ENCODE measurements at places on chromosomes 7 and 10. TPM values are rescaled to one million over a fixed set of nuclear protein-coding genes. Genes with fewer than 3 reads are reported as not detected.

The VPS41 gene
- total RNA-seq = 47.4 TPM

GRCh38 chr10:14686356-14686755 lies 88.3 kb downstream of the FAM107B start:
- DNase-seq = peak; percentile 4
- no peak overlapping the region for H3K4me3 ChIP-seq
- no peaks in the 10 kb centered on the region for H3K36me3 ChIP-seq
- H3K27ac ChIP-seq = no peak overlapping the region
- H3K27me3 ChIP-seq = no peaks in the 10 kb centered on the region

The PROSER2 gene
- 1.1 TPM for total RNA-seq

- no peak overlapping the region for H3K27ac ChIP-seq
- H3K4me3 ChIP-seq = no peak overlapping the region
- no peaks in the 10 kb centered on the region for H3K4me1 ChIP-seq
- peaks cover 3% of the 10 kb centered on the region for H3K27me3 ChIP-seq
- DNase-seq = no peak
These were observed 111.7 kb downstream of the GLI3 start for GRCh38 chr7:42125321-42125720.

GRCh38 chr7:22008087-22008486 lies 62.4 kb upstream of the CDCA7L start:
- H3K36me3 ChIP-seq = no peaks in the 10 kb centered on the region
- no peaks in the 10 kb centered on the region for H3K4me1 ChIP-seq
- no peak overlapping the region for H3K4me3 ChIP-seq

The LRIT1 gene
- total RNA-seq = not detected

The ADCYAP1R1 gene
- not detected for total RNA-seq

The CXCL12 gene
- total RNA-seq = not detected

DNA sequence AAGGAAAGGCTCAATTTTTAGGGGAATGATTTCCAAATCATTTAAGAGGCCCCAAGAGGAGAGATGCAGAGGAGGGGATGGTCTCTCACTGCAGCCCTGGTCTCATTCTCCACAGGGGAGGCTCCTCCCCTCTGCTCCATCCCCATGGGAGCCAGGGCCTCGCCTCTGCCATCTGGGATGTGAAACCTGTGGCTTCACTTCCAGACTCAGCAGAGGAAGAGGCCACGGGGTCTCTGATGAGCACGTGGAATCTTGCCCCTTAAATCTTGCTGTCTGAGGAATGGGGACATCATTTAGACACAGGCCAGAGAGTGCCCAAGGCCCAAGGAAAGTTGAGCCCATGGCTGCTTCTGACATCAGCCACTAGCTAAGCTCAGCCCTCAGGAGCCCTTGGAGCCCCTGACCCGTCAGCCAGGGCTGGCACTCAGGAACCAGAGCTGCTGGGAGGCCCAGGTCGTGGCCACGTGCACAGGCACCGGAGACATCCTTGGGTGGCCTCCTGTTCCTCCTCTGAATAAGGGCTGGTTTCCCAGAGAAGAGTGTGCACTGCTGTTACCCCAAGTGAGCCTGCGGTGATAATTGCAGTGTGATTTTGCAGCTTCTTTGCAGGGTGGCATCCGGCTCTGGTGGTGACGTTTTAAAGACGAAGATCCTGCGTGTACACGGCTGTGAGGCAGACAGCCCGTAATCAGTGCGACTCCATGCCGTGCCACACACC lies 50.5 kb downstream of the VIPR2 start:
- no peak overlapping the region for H3K27ac ChIP-seq
- H3K4me1 ChIP-seq = no peaks in the 10 kb centered on the region
- no peak overlapping the region for H3K4me3 ChIP-seq

DNA sequence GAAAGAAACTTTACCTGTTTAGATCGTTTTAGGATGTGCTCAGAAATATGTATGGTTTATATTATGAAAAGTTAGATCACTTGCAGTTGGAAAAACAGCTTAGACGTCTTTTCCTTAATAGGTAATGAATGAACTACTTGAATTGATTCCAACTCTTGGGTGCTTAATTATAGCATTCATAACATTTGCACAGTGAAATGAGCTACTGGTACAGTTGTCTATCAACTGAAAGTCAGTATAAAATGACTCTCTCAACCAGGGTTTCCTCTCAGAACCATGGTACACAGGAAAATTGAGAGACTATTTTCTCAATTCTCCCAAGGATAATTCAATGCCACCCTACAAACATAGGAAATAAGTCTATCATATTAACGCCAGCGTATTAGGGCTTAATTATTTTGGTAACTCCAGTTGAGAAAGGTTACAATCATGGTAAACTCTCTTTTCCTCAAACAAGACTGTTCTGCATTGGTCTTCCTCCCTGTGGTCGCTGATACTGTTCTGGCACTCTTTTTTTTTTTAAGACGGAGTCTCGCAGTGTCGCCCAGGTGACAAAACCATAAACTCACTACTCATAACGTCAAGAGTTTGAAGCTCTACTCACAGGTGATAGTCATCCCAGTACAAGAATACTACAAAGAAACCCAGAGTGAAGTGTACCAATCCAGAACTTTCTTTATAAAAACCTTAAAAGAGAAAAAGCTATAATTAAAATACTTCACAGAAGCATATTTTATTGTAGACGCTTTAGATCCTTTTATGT lies 2.0 kb downstream of the ANLN start:
- H3K36me3 ChIP-seq = peaks cover 18% of the 10 kb centered on the region
- H3K27ac ChIP-seq = no peak overlapping the region
- peak; percentile 22 for DNase-seq
- H3K27me3 ChIP-seq = peaks cover 10% of the 10 kb centered on the region
- H3K4me3 ChIP-seq = peak overlapping the region; percentile 90
- H3K4me1 ChIP-seq = peaks cover 26% of the 10 kb centered on the region

DNA sequence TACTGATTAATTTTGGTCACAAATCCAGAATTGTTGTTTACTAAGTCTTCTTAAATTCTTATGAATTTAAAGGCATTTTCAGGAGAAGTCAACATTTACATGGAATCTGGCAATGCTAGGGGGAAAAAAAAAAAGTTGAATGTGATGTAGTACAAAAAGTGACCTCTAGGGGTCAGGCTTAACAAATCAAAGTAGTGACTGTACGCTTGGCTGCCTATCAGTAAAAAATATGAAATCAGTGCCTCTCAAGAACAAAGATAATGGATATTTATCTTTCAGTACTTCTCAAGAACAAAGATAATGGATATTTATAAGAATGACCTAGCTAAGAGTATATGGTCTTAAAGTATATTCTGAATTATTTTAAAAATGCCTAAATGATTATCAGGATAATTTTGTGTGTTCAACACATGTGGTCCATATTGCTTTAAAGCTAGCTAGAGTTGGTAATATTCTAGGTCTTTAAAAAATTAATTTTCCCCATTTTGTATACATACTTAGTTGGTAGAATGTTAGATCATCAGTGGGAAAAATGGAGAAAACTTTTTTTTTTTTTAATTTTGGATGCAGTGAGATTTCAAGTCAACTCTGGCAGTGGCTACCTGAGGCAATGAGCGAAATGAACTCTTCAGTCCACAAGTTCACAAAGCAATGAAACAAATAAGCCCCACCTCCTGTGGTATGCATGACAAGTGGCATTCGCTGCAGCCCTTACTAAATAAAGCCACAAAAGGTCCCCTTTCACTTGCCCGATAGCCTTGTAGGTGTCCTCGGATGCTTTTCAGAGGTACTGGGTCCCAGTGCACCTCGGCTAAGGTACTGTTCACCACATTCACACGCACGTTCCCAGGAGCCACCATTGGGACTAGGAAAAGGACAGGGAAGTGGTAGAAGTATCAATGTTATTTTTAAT lies 51.2 kb upstream of the LAMB4 start:
- H3K4me3 ChIP-seq = no peak overlapping the region
- H3K27ac ChIP-seq = no peak overlapping the region
- H3K36me3 ChIP-seq = no peaks in the 10 kb centered on the region
- no peak for DNase-seq
